SIG-M5 (cell line): ENCODE measurements at places on chromosomes 1 and 21.

GRCh38 chr1:71557138-71557537 lies 476.3 kb upstream of the ZRANB2 start:
- DNase-seq: no peak

- no peak for DNase-seq
These were observed 333.9 kb downstream of the SRGAP2C start for GRCh38 chr1:121518726-121519041.

GRCh38 chr1:55703726-55704363 lies 488.7 kb upstream of the USP24 start:
- DNase-seq: no peak

GRCh38 chr21:16847211-16847610 lies 665.6 kb upstream of the CXADR start:
- DNase-seq: no peak

DNA sequence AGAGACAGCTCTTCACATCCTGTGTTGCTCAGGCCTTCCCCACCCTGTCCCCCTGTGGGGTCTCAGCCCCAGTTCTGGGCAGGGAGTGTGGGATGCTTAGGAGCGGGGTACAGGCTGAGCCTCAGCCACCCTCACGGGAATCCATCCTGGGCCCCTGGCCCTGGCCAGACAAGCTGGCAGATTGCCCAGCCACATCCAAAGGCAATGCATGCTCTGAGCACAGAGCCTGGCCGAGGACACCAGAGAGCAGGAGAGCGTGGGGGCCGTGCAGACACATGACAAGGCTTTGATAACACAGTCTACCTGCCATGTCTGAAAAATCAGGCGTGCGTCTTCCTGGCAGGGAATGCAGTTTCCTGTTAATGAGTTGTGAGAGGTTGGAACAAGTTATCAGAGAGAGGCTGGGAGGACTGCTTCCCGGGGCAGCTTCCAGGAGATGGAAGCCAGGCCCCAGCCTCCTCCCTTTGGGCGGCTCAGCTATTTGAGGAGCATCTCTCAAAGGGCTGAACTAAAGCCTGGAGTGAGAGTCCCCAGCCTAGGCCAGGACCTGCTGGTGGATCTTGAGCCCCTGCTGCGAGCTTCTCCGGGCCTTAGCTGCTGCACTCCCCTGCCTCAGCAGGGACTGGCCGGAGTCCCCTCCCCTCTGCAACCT lies 72.2 kb upstream of the SELENON start:
- DNase-seq: no peak

GRCh38 chr21:40769231-40769630 lies 77.7 kb downstream of the DSCAM start:
- DNase-seq: no peak

DNA sequence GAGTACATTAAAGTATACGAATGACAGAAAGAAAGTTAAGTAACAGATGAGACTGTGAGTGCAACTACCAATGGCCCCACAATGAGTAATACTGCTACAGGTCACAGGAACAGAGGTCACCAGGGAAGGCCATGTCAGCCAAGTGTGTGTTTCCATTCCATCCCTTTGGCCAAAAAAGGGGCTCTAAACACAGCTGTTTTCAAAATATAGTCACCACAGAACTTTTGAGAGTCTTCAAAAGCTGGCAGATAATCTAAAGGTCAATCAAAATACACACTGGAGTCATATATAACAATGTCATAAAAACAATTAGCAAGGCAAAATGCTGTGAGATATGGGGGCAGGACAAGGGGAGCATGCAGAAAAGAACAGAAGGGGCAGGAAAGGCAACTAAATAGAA lies 10.2 kb downstream of the USP24 start:
- DNase-seq: no peak

GRCh38 chr1:183390561-183390960 lies 27.6 kb downstream of the NMNAT2 start:
- no peak for DNase-seq

DNA sequence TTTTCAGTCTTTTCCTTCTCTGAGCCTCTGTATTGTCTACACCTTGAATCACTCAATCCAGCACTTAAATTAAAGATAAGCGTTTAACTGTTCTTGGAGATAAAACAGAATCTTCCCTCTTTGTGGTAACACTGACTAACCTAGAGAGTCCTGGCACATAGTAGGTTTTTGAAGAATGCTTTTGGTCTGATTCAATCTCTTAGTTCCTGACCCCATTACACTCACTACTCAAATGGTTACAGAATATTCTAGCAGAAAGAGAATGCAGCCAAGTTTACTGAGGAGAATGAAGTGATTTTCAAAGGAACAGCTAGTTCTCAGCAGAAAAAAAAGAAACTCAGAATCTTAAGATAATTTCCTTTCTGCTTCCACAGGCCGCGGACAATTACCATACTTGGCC lies 309.2 kb upstream of the PRMT6 start:
- no peak for DNase-seq

GRCh38 chr1:101664726-101665125 lies 332.0 kb downstream of the OLFM3 start:
- no peak for DNase-seq

- DNase-seq: no peak
These were observed 4.7 kb downstream of the LDLRAD2 start for GRCh38 chr1:21816602-21817302.

DNA sequence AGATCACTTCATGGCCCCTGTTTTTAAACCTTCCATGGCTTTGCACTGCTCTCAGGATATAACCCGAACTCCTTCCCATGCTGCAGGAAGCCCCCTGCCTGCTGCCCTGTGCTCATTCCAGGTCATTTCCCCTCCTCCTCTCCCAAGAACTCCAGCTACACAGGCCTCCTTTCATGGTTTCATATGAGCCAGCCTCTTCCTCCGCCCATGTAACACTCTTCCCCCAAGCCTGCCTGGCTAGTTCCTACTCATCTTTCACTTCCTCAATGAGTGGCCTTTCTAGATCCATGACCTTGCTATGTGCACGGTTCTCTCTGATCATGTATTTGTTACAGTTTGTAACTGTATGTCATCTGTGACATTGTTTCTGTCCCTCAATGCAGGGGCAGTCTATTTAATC lies 3.1 kb upstream of the NCF2 start:
- DNase-seq: peak; percentile 71

DNA sequence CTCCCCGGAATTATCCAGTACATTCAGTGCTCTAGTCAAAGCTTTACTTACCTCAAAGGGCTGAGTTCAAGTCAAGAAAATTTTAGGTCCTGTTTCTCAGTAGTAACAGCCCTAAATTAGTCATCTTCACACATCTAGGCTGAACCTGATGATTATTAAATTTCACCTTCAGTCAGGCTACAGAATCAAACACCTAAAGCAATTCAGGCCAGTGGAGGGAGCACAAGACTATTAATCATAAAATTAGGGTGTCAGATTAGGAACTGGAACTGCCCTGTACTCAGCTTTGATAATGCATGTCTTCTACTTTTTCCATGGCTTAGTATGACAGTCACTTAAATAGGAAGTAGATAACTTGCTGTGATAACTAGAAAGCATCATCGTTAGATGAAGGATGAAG lies 28.4 kb upstream of the BCAS2 start:
- DNase-seq: no peak

DNA sequence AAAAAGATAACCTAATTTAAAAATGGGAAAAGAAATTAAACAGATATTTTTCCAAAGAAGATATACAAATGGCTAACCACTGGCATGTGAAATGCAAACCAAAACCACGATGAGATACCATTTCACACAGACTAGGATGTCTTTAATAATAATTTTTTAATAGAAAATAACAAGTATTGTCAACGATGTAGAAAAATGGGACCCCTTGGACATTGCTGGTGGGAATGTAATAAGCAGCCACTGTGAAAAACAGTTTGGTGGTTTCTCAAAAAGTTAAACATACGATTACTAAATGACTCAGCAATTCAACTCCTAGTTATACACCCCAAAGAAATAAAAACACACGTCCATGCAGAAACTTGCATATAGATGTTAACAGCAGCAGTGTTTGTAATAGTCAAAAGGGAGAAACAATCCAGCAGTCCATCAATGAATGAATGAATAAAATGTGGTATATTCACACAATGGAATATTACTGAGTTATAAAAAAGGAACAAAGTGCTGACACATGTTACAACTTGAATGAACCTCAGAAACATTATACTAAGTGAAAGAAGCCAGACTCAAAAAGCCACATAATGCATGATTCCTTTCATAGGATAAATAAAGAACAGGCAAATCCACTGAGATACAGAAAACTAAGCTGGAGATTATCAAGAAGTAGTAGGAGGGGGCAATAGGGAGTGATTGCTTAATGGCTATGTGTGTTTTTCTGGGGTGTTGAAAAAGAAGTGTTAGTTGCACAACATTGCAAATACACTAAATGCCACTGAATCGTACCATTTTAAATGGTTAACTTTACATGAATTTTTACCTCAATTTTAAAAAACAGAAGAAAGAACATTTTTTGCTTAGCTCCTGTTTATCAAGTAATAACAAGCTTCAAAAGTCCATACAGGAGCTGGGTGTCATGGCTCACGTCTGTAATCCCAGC lies 4.1 kb downstream of the PPT1 start:
- DNase-seq: no peak

- no peak for DNase-seq
These were observed 10.3 kb downstream of the PLA2G4A start for GRCh38 chr1:186839041-186839400.

DNA sequence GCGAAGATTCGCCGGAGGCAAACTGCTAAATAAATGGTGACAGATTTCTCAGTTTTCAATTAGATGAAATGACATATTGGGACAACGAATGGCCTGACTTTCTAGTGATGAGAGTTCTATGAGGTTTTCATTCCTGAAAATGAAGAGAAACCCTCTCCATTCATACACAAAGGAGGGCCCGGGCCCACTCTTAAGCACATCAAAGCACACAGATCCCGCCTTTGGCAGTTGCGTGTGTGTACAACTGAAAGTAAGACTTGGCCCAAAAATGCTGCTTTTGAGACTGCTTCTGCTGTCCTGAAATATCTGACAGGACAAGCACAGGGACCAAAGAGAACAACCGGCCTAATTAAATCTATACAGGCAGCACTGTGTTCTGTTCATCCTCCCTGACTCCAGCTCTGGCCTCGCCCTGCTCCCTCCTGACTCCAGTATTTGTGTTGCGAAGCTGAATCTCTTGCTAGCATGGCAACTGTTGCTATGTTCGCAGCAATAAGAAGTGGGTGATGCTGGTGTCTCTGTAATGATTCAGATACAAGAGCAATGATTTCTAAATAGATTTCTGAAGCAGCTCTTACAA lies 7.4 kb downstream of the LRRC53 start:
- DNase-seq: no peak
